ENCODE measurements at places on chromosomes 5 and 9.

DNA sequence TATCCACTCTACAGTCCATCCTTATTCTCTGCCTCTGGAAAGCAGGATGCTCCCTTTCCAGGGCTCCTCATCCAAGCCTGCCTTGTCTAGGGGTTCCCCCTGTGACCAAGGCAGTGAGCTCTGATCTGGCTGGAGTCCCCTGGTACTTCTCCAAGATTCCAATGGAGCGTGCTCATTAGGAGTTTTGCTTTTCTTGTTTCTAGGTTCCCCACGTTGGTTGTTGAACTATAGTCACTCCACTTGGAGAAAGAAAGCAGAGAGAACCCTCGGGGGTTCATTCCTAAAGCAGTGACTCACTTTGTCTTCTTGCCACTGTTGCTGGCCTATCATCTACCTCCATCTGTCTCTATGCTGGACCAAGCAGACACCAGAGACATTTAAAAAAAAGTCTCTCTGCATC is 192.6 kb downstream of the TLE4 start:
- DNase-seq = no peak

DNA sequence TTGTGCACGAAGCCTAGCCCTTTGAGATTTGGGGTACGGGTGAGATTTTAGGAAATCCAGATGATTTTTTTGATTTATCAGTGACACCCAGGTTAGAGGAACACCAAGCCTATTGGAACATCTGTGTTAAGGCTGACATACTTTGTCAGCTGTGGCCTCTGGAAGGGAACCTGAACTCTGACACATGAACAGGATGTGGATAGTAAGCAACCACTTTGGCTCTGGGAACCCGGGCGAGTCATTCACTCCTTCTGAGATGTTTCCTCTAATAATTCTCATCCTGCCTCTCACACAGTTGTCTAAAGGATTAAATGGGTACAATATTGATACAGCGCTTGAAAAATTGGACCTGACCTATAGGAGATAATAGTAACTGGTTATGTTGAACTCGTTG is 67.8 kb downstream of the FGF1 start:
- DNase-seq = no peak

DNA sequence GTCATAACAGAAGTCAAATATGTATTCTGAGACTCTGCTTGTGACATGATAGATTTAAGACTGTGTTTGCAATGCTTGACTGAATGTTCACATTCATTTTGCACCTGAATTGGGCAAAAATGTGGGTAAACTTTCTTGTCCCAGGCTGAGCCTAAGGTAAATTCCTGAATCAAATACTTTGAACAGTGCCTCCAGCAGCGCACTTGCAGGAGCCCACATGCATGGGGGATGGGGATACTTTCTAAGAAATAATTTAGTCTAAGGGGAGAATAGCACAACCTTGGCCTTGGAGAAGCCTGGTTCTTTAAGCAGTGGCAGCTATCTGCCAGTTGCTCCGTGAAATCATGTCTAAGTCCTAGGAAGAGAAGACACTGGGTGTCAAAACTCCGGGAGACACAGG is 163.5 kb upstream of the EGFLAM start:
- no peak for DNase-seq

DNA sequence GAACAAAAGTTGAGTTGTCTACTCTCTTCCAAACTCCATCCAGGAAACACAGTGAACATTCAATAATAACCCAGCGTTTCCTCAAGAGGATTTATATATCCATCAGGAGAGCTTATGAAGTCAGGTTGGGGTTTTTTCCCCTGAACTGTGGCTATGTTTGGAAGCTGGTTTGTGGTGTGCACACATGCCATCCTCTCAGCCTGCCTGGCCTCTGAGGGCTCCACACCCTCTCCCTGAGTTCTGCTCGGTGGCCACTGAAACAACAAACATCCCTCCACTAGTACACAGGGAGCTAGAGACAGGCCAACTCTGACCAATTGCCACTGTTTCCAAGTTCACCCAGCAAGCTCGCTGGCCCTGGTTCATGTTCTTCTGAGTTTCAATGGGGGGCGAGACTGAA is 35.7 kb downstream of the SMIM23 start:
- DNase-seq = no peak

GRCh38 chr5:97764700-97765099 is 581.7 kb upstream of the RIOK2 start:
- no peak for DNase-seq

- no peak for DNase-seq
These were observed 72.0 kb upstream of the SAP30L start for GRCh38 chr5:154373729-154374179.

- no peak for DNase-seq
These were observed 422.9 kb downstream of the TMEM161B start for GRCh38 chr5:87845734-87846133.

DNA sequence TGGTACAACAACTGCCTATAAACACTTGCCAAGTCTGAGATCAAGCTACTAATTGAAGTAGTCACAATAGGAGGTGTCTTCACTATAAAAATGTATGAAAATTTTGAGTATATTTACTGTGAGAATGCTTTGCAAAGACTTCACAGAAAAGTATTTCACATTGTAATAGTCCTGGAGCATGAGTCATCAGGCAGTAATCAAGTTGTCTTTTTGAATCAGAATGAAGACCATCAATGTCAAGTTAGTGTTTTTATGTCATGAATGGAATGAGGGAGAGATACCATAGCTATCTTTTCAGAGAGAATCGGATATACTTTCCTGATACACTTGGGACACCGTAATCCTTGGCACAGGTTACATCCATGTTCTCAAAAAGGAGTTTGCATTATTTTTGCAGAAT is 466.9 kb upstream of the ARRDC3 start:
- no peak for DNase-seq

DNA sequence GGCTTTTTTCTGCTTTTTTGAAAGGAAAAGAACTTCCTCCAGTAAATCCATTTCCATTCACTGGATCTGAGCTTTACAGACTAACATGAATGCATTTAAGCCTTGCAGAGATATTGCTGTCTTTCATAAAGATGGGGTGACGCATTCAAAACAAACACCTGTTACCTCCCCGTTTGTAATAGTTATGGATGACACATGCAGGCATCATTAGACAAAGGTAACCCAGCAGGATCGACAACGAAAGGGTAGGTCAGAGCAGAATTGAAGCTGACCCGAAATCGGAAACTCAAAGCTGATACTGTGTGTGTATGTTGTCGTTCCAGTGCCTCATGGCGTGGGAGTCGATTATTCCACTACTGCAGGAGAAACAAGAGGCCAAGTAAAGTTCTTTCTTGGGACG is 22.2 kb downstream of the SLC46A2 start:
- no peak for DNase-seq

GRCh38 chr9:121612511-121612998 is 38.9 kb upstream of the DAB2IP start:
- no peak for DNase-seq

GRCh38 chr5:157236423-157236822 is 29.5 kb upstream of the CYFIP2 start:
- DNase-seq = no peak

- no peak for DNase-seq
These were observed 346.2 kb upstream of the IRX1 start for GRCh38 chr5:3249401-3249800.

DNA sequence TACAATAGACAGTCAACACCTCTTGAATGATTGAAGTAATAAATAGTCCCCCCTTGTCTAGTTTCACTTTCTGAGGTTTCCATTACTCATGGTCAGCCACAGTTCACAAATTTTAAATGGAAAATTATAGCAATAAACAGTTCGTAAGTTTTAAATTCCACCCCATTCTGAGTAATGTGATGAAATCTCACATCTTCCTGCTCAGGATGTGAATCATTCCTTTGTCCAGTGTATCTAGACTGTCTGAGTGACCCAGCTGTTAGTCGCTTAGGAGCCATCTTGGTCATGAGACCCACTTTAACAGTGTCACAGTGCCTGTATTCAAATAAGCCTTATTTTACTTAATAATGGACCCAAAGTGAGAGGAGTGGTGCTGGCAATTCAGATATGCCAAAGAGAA is 311.6 kb upstream of the PRR16 start:
- no peak for DNase-seq

GRCh38 chr9:89422151-89422975 is 75.5 kb downstream of the SEMA4D start:
- DNase-seq = peak; percentile 39

- DNase-seq = no peak
These were observed 111.5 kb upstream of the CCNH start for GRCh38 chr5:87524217-87524616.

- DNase-seq = no peak
These were observed 83.5 kb upstream of the HSPA9 start for GRCh38 chr5:138658676-138659075.

GRCh38 chr5:138824924-138825863 is 49.9 kb downstream of the LRRTM2 start:
- no peak for DNase-seq

- no peak for DNase-seq
These were observed 1062.6 kb downstream of the NR2F1-AS1 start for GRCh38 chr5:92518318-92518904.

- DNase-seq = no peak
These were observed 131.7 kb upstream of the VLDLR start for GRCh38 chr9:2489838-2490314.

- DNase-seq = no peak
These were observed 13.6 kb upstream of the ERAP1 start for GRCh38 chr5:96821260-96821916.

GRCh38 chr5:96709152-96709821 is 47.1 kb downstream of the CAST start:
- DNase-seq = no peak

DNA sequence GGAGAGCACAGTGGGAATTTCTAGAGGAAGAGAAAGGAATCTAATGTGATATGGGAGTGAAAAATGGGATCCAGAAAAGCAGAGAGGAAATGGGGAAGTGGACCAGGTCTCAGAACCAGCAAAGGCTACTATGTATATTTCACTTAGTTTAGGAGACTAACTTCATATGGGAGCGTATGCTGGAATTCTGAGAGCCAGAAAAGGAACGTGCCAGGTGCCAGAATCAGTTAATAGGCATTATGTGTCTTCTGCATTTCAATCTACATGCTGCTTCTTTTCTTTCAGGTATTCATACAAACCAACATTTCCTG is 28.5 kb upstream of the IFNA14 start:
- DNase-seq = no peak

GRCh38 chr9:108423433-108423832 is 432.4 kb downstream of the ACTL7B start:
- no peak for DNase-seq

DNA sequence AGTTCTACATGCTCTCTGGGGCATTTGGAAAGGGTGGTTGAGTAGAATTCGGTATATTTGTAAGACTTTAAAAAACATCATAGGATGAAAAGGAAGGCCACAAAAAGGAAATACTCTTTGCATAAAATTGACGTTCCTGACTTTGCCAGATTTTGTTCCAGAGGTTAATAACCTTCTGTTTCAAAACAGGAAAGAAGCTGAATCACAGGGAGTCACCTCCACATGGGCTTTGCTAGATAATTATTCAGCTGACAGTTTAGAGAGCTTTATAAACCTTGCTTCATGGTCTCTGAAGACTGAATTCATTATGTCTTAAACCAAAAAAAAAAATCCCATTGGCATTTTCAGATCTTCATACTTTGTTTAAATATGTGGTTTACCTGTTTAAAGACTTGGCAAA is 203.7 kb downstream of the SEMA6A start:
- DNase-seq = no peak

DNA sequence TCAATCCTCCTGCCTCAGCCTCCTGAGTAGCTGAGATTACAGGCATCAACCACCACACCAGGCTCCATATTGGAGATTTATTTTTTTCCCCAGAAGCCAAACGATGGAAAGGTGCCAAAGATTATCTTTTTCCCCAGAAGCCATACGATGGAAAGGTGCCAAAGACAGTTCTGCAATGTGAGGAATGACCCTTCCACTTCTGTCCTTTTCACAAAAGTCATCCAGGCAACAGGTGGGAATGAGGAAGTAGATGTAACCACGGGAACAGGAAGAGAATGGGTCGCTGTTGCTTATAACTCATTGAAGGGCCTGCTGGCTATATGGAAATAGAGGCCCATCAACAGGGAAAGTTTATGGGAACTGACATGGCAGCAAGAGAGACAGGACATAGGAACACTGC is 233.7 kb upstream of the MSX2 start:
- DNase-seq = no peak

- no peak for DNase-seq
These were observed 20.8 kb downstream of the MAMDC2 start for GRCh38 chr9:70064496-70064895.

- no peak for DNase-seq
These were observed 7.3 kb downstream of the CRHBP start for GRCh38 chr5:76960004-76960625.

GRCh38 chr5:106489004-106489403 is 1181.7 kb downstream of the EFNA5 start:
- DNase-seq = no peak

- DNase-seq = no peak
These were observed 24.3 kb downstream of the KCNV2 start for GRCh38 chr9:2741441-2742158.

GRCh38 chr5:56545016-56545415 is 270.3 kb upstream of the MAP3K1 start:
- no peak for DNase-seq

- no peak for DNase-seq
These were observed 73.1 kb downstream of the STK10 start for GRCh38 chr5:172114875-172115422.

- DNase-seq = no peak
These were observed 168.9 kb downstream of the MUSK start for GRCh38 chr9:110837401-110838005.

- DNase-seq = no peak
These were observed 45.4 kb upstream of the FBXW11 start for GRCh38 chr5:172051643-172052339.

- DNase-seq = no peak
These were observed 156.4 kb upstream of the SMIM23 start for GRCh38 chr5:171629221-171629620.

GRCh38 chr5:58172946-58173345 is 286.9 kb downstream of the PLK2 start:
- no peak for DNase-seq

DNA sequence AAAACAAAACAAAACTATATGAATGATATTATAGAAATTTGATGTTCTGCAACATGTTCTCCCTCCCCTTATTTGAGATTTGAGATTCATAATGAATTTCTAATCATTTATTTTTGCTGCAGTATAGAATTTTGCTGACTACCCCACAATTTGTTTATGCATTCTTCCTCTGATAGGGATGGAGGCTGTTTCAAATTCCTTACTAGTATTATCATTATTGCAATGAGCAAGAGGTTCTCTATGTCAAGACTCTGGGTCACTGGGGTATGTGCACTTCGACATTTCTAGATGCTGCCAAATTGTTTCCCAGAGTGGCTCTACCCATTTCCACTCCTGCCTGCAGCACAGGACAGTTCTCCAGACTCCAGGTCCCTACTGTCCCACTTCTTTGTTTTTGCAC is 54.9 kb upstream of the DAB2IP start:
- DNase-seq = no peak

DNA sequence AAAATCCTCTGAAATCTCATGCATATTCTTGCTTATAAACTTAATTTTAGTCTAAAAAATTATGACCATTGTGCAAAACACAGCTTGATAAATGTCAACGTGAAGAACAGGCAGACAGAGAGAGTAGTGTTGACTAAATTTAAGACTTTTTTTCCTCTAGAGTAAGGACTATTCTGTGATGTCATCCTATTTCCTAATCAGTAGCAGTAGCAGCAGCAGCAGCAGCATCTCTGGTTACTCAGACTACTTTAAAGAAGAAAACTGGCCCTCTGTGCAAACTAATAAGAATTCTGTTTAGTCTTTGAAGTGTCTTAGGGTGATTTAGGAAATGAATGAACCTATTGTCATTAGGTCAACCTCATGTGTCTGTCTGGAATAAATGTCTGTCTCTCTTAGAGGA is 403.0 kb downstream of the HINT1 start:
- DNase-seq = no peak
